Fibroblast of the aortic adventitia (primary cell): ENCODE measurements at places on chromosomes 16 and 17. TPM values are rescaled to one million over a fixed set of nuclear protein-coding genes. Genes with fewer than 3 reads are reported as not detected.

The PRKCB gene
- total RNA-seq: 0.16 TPM in 1 of 2 replicates, not detected in the other

The IGFALS gene
- 0.16 and 0.27 TPM in 2 replicates for total RNA-seq

The TENT4B gene
- 3.8 and 9.7 TPM in 2 replicates for total RNA-seq

The KRT17 gene
- total RNA-seq: 0.57 TPM in 1 of 2 replicates, not detected in the other

The TMEM235 gene
- not detected in 2 replicates for total RNA-seq

The RNF112 gene
- 0.36 and 2.3 TPM in 2 replicates for total RNA-seq

The GGT6 gene
- not detected in 2 replicates for total RNA-seq

The SSTR5 gene
- not detected in 2 replicates for total RNA-seq

The ENPP7 gene
- not detected in 2 replicates for total RNA-seq

The CXCL16 gene
- 2.6 TPM in 2 replicates for total RNA-seq

The IGF2BP1 gene
- total RNA-seq: 0.49 and 5.0 TPM in 2 replicates

The SLC13A2 gene
- total RNA-seq: not detected in 2 replicates

The TMEM88 gene
- total RNA-seq: 0.18 TPM in 1 of 2 replicates, not detected in the other

The MYL11 gene
- not detected in 2 replicates for total RNA-seq

The SMPD3 gene
- total RNA-seq: not detected in 2 replicates

The TSPOAP1 gene
- 0.18 and 1.1 TPM in 2 replicates for total RNA-seq

The SEBOX gene
- total RNA-seq: not detected in 2 replicates

The SMTNL2 gene
- 0.16 TPM in 1 of 2 replicates, not detected in the other for total RNA-seq

The PPP1R1B gene
- 4.1 and 9.0 TPM in 2 replicates for total RNA-seq

The RNPS1 gene
- 49.5 and 94.7 TPM in 2 replicates for total RNA-seq

The CLEC3A gene
- total RNA-seq: not detected in 2 replicates

The CACNG4 gene
- not detected in 2 replicates for total RNA-seq

The ABCC12 gene
- total RNA-seq: not detected in 2 replicates

The MED31 gene
- total RNA-seq: 12.3 and 28.8 TPM in 2 replicates

The ABCC6 gene
- total RNA-seq: 0.41 and 0.63 TPM in 2 replicates

The SCNN1B gene
- not detected in 2 replicates for total RNA-seq

The RAC3 gene
- total RNA-seq: 6.2 and 13.5 TPM in 2 replicates

The TEX14 gene
- not detected in 2 replicates for total RNA-seq

The ITGB4 gene
- 0.09 and 0.16 TPM in 2 replicates for total RNA-seq

The NPIPA2 gene
- total RNA-seq: 0.36 TPM in 1 of 2 replicates, not detected in the other

The CDRT15 gene
- not detected in 2 replicates for total RNA-seq

The MGAT5B gene
- total RNA-seq: 0.18 and 0.74 TPM in 2 replicates

The TMC8 gene
- total RNA-seq: not detected in 2 replicates

The GPR139 gene
- not detected in 2 replicates for total RNA-seq

The FOXN1 gene
- total RNA-seq: not detected in 2 replicates

The ADAD2 gene
- not detected in 2 replicates for total RNA-seq

The C17orf107 gene
- 3.8 and 4.5 TPM in 2 replicates for total RNA-seq

The TAC4 gene
- not detected in 2 replicates for total RNA-seq

The JPH3 gene
- not detected in 2 replicates for total RNA-seq

The INCA1 gene
- 0.36 TPM in 1 of 2 replicates, not detected in the other for total RNA-seq

The GDPD3 gene
- total RNA-seq: 1.5 TPM in 2 replicates

The NACA2 gene
- total RNA-seq: not detected in 2 replicates

The CACNA1G gene
- total RNA-seq: 0.41 and 1.8 TPM in 2 replicates

The KRT32 gene
- total RNA-seq: 0.09 TPM in 1 of 2 replicates, not detected in the other

The KRTAP9-4 gene
- total RNA-seq: not detected in 2 replicates

The GUCY2D gene
- not detected in 2 replicates for total RNA-seq

The RPL13 gene
- 3,215 and 3,366 TPM in 2 replicates for total RNA-seq

The UBB gene
- 773 and 1,074 TPM in 2 replicates for total RNA-seq

The BHLHA9 gene
- not detected in 2 replicates for total RNA-seq
